NCI-H1092 (cell line): ENCODE measurements at places on chromosomes 1 and 21.

DNA sequence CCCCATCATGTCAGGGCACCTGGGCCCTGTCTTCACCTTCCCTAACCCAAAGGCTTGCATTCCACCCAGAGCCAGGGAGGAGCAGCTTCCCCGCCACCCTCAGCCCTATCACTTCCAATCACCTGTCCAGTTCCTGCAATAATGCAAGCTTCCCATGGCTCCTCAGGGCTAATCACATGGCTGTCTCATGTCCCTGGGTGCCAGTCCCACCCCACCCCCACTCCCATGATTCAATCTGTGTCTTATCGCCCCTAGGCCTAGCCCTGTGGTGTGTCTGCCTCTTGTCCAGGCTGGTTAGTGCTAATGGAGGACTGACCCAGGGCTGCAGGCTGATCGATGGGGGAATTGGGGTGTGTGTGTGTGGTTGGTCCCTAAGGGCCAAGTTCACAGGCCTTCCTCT lies 11.0 kb upstream of the PEAR1 start:
- no peak for DNase-seq

GRCh38 chr1:160131803-160132565 lies 16.4 kb downstream of the ATP1A2 start:
- no peak for DNase-seq

- DNase-seq = no peak
Measured at GRCh38 chr1:231190456-231190855, 28.6 kb downstream of the TRIM67 start.

GRCh38 chr21:15063081-15063813 lies 1.6 kb downstream of the NRIP1 start:
- DNase-seq = no peak
